ENCODE measurements at places on chromosomes 6 and 20.

- no peak for DNase-seq
Measured at GRCh38 chr6:136486357-136486756, 63.9 kb downstream of the MAP7 start.

- DNase-seq = no peak
Measured at GRCh38 chr6:15736297-15736696, 73.5 kb upstream of the DTNBP1 start.

DNA sequence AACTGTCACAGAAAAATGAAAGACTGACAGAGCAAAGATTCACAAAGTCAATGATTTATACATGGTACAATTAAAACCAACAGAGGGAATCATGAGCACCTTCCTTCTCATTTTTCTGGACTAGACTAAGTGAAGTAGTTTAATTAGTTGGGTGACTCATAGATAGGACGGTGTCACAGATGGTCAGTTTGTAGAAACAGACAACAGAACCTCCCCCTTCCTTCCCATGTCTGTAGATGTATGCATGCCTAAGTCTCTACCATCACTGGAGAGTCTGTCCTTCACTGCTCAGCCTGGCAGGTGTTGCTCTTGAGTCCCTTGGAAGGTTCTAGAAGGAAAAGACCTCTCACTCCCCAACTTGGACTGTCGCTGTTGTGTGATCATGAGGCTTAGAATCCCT lies 75.4 kb upstream of the EEF1E1 start:
- DNase-seq = no peak

- DNase-seq = peak; percentile 26
Measured at GRCh38 chr6:149170564-149171452, 146.7 kb upstream of the TAB2 start.

DNA sequence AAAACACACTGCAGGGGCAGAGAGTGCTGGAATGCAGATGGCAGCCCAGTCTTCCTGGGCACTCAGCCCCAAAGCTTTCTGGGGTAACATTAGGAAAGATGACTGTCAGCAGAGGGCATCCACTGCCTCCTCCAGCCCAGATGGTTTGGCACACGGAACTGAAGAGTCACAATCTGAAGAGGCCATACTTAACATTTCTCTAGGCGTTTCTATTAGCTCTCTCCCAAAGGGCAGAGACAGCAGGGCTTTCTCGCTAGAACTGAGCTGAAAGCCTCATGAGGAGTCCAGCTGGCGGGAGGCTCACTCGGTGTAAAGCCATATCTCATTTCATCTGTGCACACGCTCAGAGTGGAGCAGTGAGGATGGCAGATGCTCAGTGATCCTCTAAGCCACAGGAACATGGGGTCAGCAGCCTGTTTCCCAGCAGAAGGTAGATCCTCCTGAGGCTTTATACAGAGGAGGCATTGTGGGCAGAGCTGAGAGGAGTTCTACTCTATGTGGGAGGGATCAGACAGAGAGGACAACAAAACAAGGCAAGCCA lies 28.1 kb downstream of the ALDH8A1 start:
- DNase-seq = no peak

GRCh38 chr20:15071085-15071808 lies 733.8 kb upstream of the FLRT3 start:
- DNase-seq = no peak

GRCh38 chr20:62839261-62839660 lies 22.4 kb downstream of the TCFL5 start:
- no peak for DNase-seq

- no peak for DNase-seq
Measured at GRCh38 chr20:35563834-35564233, 22.0 kb downstream of the ERGIC3 start.

DNA sequence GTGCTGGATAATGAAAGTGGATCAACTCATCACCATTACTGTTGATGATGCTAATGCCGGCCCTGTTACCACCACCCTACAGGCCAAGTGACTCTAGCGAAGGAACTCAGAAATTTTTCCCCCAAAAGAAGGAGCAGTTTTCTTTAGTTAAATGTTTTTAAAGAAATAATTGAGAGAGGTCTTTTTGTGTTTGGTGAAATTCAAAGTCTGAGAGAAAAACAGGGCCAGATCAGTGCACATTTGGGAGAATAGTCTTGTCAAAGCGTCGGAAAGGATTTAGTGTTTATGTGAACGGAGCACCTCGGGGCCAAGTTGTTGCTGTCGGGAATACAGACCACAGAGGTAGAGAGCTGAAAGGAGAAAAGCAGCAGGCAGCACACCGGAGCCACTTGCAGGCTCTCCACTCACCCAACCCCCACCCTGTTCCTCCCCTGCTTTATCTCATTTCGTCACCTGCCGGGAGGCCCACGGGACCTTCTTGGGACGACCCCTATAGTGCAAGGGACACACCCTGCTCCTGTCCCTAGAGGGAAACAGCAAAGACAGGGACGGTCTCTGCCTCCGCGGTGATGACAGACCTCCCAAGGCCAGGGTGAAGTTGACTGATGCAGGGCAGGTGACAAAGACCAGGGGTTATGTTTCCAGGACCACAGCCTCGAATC lies 6.8 kb downstream of the TFAP2B start:
- no peak for DNase-seq

DNA sequence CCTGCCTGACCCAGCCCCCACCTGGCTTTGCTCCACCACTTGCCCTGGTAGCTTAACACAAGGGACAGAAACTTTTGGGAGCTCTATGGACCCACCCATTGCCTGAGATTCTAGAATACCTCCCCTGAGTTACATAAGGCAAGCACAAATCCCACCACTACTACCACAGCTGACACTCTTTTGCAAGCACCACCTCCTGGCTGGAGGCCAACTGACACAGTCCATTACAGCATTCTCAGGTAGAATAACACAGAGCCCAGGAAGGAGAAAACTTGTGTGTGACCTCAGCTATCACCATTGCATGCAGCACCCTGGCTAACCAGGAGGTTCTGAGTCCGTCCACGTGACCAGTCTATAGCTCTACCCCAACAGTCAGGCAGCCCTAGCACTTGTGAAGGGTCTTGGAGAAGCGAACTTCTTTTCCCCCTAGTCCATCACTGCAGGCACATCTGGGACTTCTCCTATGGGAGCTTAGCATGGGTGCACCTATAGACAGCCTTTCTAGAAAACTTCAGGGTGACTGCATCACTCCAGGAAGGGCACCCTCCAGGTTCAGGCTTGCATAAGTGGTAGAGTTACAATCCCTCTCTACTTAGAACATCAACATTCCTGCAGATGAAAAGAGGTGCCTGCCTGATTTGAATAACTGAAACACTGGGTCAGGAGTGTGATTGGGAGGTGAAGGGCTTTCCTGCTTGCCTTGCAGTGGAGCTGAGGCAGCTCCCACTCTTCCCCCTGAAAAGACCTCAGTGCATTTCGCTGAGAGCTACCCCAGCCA lies 30.1 kb downstream of the CITED2 start:
- no peak for DNase-seq

GRCh38 chr6:75991941-75992340 lies 80.5 kb downstream of the IMPG1 start:
- DNase-seq = no peak

- DNase-seq = no peak
Measured at GRCh38 chr20:42678895-42679294, 510.8 kb downstream of the PTPRT start.

GRCh38 chr20:57605878-57606277 lies 14.3 kb downstream of the ZBP1 start:
- DNase-seq = no peak

- DNase-seq = no peak
Measured at GRCh38 chr6:154921482-154921881, 73.6 kb upstream of the TIAM2 start.

DNA sequence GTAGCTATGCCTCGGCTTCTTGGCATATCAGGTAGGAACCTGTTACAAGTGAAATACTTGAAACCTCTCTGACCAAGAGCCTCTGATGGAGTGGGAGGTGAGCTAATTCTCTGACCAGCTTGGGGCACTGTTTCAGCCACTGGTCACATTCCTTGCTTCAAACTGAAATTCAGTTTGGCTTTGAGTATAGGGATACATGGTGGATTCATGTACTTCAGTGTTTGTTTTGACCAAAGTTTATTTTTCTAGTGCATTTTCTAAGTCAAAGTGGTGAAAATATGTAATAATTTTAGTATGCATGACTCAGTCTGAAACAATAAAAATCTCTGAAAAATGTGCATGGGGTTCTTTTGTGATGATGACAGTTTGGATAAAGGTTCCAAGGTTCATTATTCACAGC lies 18.6 kb downstream of the TTPAL start:
- no peak for DNase-seq

DNA sequence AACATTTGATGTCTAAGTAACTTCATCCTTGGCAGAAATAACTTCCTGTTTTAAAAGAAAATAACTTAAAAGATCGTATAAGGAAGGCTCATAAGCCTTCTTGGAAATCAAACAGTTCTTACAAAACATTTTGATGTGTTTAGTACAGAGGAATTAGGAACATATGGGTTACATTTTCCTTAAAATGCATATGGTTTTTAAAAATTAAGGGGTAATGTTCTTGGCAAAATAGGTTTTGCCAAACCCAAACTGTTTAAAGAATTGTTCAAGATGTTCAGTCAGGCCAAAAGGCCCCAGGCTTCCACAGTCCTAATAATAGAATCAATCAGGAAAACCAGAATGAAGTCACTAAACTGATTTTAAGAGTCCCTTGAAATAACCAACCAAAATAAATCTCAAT lies 142.7 kb upstream of the SLC35B3 start:
- DNase-seq = no peak

DNA sequence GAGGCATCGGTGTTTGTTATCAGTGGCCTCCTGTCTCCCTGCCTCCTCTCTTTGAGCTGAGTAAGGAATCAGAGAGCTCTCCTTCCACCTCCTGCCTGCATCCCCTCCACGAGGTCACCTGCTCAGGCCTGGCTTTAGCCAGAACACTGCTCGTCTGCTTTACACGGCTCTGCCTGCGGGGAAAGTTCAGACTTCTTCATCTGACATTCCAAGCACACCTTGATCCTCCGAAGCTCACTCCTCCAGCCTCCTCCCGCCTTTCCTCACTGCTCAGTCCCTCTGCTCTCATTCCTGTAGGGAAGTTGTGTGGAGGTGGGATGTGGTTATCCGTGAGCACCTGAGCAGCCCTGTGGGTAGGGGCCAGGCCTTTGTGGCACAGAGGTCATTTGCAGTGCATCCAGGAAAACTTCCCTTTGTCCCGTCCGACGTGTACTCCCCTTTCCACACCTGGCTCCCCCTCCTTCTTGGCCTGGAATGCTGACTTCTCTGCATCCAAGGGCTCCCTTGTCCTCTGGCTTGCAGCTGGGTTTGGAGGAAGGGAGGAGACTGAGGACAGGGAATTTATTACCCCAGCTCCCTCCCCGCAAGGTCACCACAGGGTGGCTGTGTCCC lies 12.8 kb upstream of the CCDC167 start:
- no peak for DNase-seq

DNA sequence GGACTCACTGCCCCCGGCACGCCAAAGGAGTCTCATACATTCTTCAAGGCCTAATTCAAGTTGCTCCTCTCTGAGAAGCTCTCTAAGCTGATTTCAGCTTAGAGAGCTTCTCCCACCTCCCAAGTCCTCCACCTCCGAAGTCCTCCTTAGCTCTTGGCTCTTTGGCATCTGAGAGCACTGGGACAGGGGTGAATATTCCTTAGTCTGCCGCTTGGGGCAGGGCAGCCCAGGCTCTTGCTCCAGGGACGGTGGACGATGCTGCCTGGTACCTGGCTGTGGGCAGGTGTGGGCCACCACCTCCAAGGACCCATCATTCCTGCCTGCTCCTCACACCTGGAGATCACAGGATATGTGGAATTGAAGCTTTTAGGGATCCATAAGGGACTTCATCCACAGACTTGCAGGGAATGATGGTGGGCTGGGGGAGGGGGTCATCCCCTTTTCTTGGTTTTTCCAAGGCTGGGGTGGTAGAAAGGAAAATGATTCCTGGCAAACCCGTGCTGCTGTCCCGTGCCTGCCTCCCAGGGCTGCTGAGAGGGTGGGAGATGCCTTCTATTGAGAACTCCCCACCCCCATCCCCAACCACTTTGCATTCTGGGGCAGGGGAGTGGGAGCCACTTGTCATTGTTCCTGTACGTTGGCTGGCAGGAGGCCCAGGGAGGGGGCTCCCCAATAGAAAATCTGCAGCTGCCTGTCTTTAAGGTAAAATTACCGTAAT lies 57.4 kb downstream of the ARHGAP40 start:
- DNase-seq = no peak

DNA sequence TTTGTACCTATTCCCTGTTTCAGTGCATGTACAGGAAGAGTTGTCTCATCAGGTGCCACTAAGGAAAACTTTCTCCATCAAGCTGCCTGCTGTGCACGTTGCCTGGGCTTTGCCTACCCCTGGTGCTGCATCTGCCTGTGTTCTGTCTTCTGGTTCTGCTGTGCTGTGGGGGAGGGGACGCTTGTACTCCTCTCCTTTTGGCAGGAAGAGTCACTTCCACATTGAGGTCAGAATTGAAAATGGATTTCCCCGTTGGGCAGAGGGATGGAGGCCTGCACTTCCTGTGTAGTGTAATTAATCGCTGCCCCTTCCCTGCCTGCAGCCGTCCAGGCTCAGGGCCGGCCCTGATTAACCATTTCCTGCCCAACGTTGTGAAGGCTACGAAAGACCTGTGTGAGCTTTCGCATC lies 153.3 kb downstream of the SCML4 start:
- peak; percentile 79 for DNase-seq

- no peak for DNase-seq
Measured at GRCh38 chr6:17663226-17663625, 43.5 kb downstream of the NUP153 start.

DNA sequence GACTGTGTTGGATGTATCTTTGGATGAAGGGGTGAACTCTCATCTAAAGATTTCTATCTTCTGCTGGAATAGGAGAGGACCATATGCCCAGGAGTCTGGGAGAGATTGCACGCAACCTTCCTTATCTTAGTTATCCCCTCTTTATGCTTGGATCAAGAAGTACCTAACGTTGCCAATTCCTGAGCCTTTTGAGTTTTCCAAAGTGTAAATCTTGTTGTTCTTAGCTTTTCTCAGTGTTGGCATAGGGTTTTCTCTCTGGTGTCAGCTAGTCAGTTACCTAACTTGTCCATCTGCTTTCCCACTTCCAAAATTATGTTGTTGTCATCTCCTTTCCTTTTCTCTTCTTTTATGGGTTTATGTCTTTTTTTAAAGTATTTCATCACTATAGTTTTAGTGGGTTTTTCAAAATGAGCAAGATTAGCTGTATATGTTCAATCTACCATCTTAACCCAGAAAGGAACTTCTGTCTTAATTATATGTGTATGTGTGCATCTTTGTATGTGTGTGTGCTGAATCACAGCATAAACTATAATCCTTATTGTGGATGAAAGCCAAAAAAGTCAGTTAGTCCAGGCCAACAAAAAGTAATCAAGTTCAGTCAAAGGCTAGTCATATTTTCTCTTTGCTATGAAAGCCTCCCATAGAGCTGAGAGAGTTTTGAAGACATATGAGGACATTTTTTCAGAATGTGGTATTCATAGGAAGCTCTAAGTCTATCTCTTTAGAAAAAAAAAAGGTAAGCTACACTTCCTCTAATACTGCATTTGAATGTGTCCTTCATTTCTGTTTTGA lies 72.1 kb downstream of the KHDC1L start:
- DNase-seq = no peak

- no peak for DNase-seq
Measured at GRCh38 chr6:129634411-129635230, 75.4 kb downstream of the ARHGAP18 start.

GRCh38 chr6:117409420-117409819 lies 16.3 kb downstream of the ROS1 start:
- DNase-seq = no peak

Measured in hindlimb muscle (tissue), 1 donor.